BJ (cell line): ENCODE measurements at places on chromosomes 1 and 21. TPM values are rescaled to one million over a fixed set of nuclear protein-coding genes. Genes with fewer than 3 reads are reported as not detected.

SPRR5 gene
- polyA plus RNA-seq = not detected in 2 replicates

DNA sequence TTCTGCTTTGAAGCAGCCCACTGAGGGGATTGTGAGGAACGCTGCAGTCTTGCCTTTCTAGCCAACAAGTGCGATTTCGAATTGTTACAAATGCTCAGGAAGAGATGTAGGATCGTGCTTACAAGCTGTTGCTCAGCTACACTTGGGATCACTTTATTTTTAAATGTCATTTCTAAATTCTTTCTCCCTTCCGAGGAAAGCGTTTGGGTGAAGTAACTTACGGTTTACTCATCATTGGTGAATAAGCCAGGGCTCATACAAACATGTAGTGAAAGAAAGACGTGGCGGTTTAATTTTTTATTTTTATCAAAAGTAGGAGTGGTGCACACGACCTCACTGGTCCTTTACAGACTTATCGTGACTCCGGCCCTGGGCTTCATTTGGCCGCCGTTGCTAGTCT, 386.6 kb downstream of the KIF26B start:
- DNase-seq = no peak

DNA sequence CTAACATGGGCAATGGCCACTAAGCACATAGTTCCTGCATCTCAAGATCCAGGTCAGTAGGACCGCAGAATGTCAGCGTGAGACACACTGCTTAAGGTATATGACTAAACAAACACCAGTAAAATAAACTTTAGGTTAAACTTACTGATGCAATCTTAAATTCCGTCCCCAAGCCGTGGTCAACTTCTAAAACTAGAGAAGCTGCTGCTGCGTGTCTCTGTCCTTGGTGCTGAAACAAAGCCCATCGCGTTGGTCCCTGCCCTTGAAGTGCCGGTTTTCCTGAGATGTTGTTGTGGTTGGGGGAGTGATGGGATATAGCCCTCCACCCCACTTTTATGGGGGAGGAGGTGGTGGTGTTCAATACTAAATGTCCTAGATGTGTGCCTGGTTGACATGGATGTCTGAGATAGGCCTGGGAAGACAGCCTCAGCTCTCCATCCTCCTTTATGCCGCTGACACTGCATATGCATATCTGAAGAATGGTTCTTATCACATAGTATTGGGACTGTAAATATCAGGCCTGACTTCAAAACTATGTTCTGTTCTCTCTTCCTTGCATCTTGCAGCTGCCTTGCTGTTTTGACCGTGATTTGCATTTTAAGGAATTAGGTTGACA, 72.0 kb upstream of the KCNA3 start:
- no peak for DNase-seq

DNA sequence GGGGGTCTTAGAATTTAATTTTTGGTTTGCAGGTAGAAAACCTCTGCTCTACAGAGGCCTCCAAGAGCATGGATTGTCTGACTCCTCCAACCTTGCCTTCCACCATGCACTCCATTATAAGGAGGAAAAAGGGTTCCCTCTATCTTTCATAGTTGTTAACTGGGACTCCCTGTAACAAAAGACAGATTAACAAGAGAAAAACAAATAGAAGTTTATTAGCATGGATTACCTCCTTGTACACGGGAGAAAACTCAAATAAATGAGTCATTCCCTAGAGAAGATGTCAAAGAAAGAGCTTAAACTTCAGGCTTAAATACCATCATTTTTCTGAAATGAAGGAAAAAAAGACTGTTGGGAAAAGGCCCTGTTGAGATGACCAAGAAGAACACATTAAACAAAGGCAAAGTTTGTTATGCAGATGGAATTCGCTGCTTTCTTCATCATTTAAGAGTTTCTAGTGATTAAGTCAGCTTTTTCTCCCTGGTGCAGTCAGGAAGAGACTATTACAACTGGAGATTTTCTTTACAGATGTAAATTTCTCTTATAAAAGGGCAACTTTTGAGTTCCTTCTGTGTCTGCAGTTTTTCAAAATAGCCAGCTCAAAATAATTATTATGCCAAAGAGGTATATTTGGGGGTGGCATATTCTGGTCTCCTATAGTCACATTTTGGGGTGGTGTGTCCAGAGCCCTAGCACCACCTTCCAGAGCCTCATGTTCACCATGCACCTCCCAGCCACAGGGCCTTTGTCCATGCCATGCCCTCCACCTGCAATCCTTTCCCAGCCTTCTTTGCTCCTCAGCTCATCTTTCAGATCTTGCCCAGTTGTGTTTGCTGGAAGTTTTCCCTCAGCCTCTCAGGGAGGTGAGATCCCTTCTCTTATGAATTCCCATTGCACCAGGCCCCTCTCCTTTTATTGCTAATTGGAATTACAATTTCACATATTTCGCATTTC, 63.1 kb upstream of the KLHDC7A start:
- no peak for DNase-seq

- DNase-seq = no peak
These were observed 5.6 kb upstream of the YBX1 start for GRCh38 chr1:42676534-42677087.

- DNase-seq = no peak
These were observed 33.0 kb downstream of the SETD4 start for GRCh38 chr21:36027347-36027746.
